ENCODE measurements at places on chromosomes 11 and 22.

GRCh38 chr11:122270535-122270934 is 154.5 kb upstream of the BLID start:
- no peak for DNase-seq

DNA sequence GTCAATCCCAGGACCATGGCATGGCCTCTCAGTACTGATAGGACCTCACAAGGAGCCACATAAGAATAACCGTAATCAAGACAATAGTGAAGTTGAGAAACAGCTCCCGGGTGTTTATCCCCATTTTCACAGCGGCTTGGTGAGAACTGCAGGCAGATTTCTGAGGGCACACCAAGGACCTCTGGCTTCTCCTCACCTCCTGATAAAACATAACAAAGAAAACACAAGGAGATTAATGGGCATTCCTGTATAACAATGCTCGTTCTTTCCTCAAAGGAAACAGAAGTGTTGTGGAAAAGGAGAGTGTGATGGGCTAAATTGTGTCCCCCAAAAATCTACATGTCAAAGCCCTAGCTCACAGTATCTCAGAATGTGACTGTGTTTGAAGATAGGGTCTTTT is 4.0 kb downstream of the SLN start:
- no peak for DNase-seq

- DNase-seq = no peak
These were observed 721.4 kb downstream of the FAM181B start for GRCh38 chr11:82012276-82012675.

DNA sequence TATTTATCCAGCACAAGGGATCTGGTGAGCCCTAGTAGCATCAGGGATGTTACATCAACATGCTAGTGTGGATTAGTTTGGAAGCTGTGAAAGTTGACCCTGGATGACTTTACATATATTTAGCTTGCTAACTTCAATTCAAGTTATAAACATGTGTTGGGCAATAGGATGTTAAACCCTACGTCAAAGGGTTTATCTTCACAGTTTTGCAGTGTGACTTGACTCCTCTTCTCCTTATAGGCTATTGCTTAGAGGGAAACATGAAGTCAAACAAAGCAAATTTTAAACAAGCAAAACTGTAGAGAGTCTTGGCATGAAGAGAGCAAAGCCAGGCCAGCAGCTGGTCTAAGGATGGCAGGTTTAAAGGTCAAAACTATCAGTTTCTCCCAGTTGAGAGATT is 11.3 kb upstream of the CTSC start:
- no peak for DNase-seq

- DNase-seq = no peak
These were observed 53.1 kb upstream of the TSPAN18 start for GRCh38 chr11:44673688-44674087.

- no peak for DNase-seq
These were observed 263.9 kb downstream of the NXPE2 start for GRCh38 chr11:114942207-114942606.

DNA sequence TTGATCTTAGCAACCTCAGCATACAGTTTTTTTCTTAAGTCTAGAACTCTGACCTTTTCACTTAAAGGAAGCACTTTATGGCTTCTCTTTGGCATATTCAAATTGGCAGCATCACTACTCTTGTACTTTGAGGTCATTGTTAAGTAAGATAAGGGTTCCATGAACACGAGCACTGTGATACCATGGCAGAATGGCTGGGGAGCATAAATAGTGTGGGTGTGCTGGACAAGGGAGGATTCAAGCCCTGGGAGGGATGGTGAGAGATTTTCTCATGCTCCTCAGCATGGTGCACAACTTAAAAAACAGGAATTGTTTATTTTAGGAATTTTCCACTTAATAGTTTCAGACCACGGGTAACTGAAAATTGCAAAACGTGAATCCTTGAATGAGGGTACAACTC is 111.4 kb downstream of the ATXN10 start:
- DNase-seq = no peak

DNA sequence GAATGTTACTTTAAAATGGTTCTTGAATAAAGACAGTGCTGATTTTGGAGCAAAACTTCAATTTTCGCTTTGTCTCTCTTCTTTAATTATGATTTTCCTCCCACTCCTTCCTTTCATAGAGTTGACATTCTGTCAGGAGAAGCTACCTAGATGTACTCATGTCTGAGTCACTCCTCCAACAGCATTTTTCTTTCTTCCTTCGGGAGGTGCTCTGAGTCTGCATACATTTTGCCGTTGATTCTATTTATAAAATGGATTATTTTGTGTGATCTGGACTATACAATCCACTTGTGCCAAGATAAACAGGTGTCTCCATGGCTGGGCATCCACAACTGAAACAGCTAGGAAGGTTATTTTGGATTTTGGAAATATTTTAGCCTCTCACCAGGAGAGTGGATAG is 588.3 kb upstream of the ANO5 start:
- DNase-seq = no peak

- DNase-seq = no peak
These were observed 101.6 kb upstream of the USP47 start for GRCh38 chr11:11740073-11740702.

DNA sequence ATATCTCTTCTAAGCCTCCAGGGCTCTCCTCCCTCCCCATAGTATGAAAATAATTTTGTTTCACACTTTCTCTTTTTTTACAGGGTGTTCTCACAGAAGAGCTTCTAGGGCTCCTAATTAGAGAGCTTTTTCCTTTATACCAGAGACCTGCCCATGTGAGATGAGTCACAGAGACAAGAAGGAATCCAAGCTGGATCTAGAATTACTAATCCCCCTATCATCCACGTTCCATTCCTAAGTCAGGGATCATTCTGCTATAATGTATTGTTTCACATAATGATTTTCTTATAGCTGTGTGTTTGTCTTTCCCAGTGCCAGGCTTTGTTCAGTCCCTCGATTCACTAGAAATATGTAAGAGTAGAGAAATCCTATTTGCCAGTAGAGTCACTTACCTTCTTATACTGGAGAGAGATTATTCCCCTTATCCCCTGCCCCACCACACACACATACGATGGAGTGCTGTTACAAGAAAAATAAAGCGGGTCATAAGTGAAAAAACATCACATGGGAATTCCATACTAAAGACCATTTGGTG is 778.3 kb upstream of the LRRC4C start:
- no peak for DNase-seq

- DNase-seq = no peak
These were observed 198.8 kb downstream of the FAT3 start for GRCh38 chr11:92423115-92424034.

DNA sequence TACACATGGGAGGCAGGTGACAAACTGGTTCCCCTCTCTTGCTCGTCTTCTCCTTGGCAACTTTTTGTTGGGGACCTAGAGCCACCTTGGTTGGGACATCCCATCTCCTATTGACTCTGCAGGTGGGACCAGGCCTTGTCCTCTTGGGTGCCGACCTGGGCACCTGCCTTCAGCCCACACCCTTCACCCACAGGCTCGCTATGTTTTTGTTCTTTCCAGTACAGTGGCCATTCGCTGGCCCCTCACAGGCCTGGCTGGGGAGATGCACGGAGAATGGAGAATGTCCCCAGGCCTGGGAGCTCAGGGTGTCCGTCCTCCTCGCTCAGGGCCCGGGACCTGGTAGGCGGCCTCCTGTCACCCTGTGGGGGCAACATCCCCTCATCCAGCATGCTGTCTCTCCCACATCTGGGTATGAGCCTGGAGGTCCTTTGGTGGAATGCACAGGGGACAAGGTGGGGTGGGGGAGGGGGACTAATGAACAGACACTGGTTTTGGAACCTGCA is 14.9 kb upstream of the OMP start:
- no peak for DNase-seq

DNA sequence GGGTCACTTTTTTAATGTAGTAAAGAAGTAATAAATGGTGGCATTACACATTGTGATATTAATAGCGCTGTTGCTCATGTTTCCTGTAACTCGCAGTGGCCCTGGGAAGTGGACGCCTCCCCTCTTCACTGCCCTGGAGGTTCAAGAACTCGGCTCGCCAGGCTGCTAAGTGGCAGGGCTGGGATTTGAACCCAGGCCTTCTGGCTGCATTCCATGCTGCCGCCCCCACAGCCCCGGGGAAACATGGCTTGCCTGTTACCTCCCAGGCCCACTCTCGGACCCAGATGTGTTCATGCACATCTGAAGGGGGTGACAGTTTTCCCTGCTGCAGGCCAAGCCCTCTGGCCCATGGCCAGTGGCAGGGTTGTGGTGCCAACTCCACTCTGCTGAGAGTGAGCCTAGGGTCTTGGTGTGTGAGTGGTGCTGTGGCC is 25.0 kb upstream of the MGAT3 start:
- DNase-seq = no peak

DNA sequence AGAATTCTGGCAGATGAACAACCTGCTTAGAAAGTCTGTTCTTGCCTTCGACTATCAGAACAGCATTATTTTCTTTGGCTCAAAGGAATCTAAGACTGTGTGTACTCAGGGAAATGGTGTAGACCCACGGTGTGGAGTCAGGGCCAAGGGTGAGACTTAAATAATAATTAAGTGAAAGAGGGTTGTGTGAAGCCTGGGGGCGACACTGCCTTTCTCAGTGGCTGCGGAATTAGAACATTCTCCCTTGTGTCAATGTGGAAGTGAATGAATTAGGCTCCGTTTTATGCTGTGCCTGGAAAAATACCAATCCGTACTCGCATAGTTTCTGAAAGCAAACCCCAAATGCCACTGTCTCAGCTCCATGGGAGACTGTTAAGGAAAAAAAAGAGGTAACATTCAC is 50.7 kb downstream of the NAV2 start:
- no peak for DNase-seq

GRCh38 chr11:65973439-65974110 is 12.0 kb downstream of the SART1 start:
- DNase-seq = no peak

GRCh38 chr11:102252339-102252891 is 64.9 kb upstream of the BIRC3 start:
- DNase-seq = no peak

DNA sequence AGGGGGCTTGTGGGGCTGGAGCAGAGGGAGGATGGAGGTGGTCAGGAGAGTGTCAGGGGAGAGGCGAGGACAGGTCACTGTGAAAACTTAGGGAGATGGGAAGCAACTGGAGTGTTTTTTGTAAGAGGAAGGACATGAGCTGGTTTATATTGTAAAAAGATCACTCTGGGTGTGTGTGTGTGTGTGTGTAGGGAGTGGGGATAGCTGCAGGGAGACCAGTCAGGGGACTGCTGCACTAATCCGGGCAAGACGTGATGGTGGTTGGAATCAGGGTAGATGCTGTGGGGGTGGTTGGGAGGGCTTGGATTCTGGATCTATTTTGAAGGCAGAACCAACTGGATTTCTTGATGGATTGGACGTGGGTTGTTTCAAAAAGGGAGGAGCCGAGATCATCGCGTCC is 11.3 kb upstream of the SYT7 start:
- no peak for DNase-seq

DNA sequence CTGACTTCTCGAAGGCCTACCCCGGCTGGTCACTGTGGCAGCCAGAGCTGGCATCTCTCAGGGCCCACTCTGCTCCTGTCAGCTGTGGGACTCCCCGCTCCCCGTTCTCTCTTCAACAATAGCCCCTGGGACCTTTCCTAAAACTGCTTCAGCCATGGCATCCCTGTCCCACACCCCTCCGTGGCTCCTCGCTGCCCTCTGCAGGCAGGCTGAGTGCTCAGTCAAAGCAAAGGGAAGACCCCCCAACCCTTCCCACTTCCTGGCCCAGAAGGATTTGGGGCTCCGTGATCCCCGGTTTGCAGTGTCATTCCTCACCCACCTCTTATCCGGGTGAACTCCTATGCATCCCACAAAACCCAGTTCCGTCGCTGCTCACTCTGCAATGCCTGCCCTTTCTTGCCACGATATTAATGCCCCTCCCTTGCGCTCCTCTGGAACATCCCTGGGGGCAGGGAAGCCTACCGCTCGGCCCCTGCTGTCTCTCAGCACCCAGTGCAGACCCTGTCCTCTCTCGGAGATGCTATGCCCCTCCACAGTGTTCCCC is 1.6 kb upstream of the TH start:
- DNase-seq = no peak

- DNase-seq = no peak
These were observed 1029.1 kb downstream of the BRD1 start for GRCh38 chr22:48798281-48799226.

DNA sequence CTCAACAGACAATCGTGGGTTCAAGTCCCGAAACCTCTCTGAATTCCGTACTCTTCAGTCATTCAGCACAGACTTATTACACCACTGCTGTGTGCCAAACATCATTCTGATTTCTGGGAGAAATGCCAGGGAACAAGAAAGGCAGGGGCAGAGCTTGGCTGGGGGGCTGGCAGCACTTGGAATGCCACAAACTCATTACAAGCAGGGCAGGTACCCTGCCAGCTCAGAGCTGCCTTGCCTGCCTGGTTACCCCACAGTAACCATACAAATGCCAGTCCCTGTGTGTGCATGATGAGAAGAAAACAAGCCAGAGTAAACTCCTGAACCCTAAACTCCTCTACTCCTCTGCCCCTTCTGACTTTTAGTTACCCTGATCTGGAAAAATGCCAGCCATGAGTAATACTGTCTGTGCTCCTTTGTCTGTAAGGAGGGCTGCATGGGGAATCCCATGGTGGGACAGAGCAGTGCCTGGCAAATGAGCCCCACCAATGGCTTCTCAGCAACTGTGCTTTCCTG is 6.9 kb upstream of the RAD9A start:
- no peak for DNase-seq

DNA sequence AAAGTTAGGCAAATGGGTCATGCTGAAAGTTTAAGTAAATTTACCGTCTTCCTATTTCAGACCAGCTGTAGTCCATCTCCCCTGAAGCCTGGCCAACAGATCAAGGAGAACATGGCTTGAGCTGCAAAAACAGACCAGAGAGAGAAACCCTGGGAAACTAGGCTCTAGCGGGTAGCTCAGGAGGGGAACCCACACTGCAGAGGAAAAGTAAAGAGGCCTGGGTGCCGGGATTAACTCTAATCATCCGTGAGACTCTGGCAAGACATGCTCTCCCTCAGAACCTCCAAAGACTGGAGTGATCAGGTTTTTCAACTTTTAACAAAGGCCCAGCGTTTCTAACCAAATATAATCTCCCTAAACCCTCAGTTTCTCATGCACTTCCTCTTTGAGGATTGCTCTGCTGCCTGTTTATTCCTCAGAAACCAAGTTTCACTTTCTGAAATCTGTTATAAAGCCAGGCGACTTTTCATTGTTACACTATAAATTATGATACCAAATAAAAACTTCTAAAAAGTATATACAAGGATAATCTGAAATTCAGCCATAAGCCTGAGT is 67.5 kb downstream of the GAB2 start:
- DNase-seq = peak; percentile 55

GRCh38 chr11:2143799-2144543 is 4.8 kb upstream of the IGF2 start:
- no peak for DNase-seq

All from muscle of arm (tissue), 14 donors.